ENCODE measurements at places on chromosomes 4 and X.

DNA sequence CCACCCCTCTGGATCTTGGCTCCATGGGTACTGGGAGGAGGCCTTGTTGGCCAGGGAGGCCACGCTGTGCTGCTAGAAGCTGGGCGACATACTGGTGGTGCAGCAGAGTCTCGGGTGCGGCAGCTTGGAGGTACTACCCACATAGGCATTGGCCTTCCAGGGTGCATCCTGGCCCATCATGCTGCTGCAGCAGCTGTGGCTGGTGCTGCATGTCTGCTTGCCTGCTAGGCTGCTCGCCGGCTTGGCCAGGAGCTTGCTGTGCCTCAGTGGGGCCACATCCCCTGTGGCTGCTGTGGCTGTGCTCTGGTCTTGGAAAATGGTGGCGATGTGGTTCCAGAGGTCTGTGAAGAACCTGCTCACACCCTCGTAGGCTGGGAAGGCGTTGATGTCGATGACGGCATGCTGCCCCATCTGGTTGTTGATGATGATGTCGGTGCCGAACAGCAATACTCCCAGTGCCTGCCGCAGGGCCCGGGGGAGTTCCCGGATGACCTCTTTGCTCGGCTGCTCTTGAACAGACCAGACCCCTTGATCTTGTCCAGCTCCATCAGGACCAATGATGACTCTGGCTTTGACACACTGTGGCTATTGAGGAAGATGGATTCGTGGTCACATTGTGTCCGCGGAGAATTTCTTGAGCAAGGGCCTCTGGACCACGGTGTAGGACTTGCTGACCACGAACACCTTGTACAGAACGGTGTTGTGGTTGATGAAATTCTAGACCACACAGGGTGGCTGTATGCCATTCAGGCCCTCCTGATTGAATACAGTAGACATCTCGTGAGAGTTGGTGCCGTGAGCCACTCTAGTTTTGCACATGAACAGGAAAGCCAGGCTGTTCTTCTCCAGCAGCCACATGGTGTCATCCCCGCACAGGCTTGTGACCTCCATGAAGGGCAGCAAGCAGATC is 11.8 kb downstream of the RBM10 start:
- no peak for DNase-seq

DNA sequence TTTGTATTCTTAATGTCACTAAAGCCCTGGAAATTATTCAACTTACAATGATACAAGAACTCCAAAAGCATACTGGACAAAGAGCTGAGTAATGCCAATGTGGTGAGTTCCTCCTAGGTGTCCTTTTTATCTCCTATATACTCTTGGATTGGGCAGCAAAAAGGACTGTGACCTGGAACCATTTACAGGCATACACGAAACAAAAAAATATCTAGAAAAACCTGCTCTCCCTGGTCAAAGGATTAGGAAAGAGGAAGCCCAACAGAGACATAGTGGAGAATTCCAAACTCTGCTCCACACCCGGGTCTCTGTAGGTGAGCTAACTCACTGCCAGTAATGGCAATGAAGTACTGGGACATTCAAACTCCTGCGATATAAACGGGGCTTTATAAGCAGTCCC is 25.3 kb downstream of the SULT1B1 start:
- DNase-seq, result no peak

DNA sequence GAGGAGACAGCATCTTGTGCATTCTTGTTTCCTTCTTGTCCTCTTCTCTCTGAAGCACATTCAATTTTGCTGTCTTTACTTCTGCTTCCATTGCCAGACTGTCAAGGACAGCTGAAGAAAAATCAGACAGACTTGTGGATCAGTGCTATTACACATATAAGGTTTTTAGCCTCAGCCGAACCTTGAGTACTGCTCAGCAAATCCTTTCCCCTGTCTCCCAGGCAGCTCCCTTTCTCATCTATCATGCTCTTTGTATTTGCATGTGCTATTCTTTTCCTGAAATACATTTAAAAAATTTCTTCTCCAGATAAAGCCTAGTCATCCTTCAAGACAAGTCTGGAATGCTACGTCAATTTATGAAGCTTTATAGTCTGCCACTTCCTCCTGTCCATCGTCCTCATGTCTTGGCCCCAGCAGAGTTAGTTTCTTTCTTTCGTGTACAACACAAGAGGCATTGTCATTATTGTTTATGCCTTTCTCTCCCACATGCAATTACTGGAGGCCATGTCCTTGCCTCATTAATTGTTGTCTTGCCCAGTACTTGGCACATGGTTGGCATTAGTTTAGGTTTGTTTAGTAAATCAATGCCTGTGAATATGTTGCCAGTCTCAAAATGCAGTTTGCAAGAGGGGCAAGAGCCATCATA is 45.1 kb downstream of the ADGRL3 start:
- no peak for DNase-seq

DNA sequence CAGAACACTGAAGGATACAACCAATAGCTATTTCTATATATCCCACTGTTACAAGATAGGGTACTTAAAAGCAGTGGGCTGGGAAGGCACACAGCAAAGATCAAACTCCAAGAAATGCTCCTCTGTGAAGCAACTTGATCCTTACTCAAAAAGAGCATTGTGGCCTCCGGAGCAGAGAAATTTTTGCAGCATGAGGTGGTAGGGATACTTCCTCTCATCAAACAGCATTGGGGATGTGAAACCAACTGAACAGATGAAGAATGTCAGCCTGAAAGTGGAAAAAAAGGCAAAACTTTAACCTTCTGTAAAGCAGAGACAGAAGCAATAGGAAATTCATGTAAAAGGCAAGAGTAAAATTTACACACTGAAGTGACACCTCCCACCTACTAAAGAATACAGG is 92.2 kb downstream of the HUWE1 start:
- peak; percentile 17 for DNase-seq

- DNase-seq, result no peak
Measured at GRCh38 chr4:3021127-3021526, 53.2 kb downstream of the HTT-AS start.

DNA sequence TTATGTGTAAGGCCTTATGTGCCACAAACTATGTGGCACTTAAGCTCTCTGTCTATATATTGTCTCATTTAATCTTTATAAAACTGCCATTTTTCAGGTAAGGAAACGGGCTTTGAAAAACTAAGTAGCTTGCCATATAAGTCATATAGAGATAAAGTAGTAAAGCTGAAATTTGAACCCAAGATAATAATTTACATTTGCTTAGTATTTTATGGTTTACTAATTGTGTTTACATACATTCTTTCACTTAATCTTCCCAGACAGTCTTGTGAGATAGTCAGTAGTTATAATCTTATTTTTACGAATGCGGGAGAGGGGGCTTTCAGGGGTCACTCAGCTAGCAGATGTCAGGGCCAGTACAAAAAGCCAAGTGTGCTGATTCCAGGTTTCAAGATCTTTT is 13.9 kb upstream of the CCNG2 start:
- no peak for DNase-seq

DNA sequence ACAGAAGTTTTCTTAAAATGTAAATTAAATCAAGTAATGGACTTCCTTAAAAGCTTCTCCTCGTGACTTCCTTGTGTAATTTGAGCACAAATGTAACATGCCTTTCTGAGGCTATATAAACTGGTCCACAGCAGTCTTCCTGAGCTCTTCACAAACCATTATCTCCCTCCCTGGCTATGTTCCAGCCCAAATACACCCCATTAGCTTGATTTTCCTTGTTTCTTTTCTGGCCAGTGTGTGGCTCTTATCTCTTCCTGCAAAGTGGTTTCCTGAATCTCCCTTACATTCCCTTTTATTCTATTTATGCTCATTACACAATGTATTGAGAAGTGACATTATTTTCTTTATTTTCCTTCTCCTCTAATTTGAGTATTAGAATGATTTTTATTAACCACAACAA is 1085.3 kb upstream of the PCDH10 start:
- no peak for DNase-seq

DNA sequence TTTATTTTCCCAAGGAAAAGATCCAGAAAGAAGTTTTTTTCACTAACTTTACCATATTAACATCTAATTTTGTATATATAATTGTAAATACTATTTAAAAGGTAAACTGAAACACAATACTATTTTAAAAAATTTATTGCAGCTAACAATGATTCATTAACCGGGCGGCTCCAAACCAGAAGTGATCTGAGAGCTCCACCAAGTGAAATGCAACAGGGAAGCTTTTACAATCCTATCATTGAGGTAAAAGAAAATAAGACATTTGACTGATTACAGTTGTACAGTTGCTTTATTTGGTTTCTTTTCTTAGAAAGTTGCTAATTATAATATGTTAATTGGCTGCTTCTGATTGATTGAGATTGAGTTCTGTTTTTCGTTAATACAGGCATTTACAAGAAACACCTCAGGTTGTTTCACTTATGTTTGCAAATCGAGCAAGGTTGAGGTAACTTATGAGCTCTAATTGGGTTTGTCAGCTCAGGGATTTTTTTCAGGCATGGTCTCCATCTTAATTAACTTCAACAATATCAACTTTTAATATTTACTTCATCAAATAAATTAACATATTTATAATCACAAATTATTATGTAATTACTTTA is 220.2 kb upstream of the UGT8 start:
- peak; percentile 56 for DNase-seq

GRCh38 chr4:145730026-145730425 is 50.1 kb downstream of the C4orf51 start:
- no peak for DNase-seq

DNA sequence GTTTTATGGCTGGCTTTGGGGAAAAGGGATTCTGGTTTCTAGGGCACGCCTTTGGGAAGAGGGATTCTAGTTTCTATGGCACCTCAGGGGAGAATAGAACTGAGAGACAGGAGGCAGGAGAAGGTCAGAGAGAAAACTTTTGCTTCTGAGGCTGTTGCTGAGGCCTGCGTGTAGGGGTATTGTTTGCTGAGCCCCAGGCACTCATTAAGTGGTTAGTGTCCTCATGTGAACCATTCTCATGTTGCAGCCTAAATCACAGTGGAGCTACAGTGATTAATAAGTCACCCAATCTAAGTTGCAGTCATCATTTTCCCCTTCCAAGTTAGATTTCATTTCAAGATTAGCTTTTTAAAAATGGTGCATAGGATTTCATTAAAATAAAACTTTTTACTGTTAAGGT is 29.0 kb downstream of the VCX3A start:
- DNase-seq, result peak; percentile 1

GRCh38 chr4:159770969-159771368 is 668.1 kb downstream of the RAPGEF2 start:
- DNase-seq, result no peak

DNA sequence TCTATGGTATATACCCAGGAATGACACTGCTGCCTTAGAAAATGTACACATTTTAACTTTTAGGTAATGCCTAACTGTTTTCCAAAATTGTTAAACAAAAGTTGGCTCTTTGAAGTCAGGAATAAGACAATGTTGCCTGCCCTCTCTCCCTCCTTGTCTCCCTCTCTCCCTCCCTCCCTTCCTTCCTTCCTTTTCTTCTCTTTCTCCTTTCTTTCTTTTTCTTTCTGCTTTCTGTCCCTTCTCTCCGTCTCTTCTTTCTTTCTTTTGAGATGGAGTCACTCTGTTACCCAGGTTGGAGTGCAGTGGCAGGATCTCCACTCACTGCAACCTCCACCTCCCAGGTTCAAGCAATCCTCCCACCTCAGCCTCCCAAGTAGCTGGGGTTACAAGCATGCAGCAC is 4.6 kb upstream of the TMA16 start:
- DNase-seq, result no peak

DNA sequence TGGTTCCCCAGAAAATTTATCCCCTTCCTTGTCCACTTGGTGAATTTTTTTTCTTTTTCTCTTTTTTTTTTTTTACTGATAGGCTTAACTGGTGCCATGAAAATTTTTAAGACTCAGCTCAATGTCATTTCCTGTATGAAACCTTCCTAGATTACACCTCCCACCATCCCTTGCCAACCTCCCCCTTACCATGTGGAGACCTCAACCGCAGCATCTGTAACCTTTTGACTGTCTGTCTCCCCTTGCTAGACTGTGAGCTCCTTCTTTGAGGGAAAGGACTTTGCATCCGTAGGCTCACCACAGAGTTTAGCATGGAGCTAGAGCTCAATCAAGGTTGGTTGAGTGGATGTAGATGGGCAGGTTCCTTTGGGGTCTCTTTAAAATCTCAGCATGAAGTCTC is 5.2 kb upstream of the PGRMC1 start:
- no peak for DNase-seq

DNA sequence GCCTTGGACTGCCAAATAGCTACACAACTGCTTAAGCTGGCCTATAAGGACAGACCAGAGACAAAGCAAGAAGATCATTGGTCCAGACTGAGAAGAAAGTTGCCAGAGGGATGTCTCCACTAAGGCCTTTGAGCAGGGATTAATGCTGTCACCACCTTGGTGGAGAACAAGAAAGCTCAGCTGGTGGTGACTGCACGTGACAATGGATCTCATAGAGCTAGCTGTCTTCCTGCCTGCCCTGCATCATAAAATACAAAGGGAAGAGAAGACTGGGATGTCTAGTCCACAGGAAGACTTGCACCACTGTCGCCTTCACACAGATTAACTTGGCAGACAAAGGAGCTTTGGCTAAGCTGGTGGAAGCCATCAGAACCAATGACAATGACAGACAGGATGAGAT is 40.5 kb upstream of the FAM120C start:
- no peak for DNase-seq

DNA sequence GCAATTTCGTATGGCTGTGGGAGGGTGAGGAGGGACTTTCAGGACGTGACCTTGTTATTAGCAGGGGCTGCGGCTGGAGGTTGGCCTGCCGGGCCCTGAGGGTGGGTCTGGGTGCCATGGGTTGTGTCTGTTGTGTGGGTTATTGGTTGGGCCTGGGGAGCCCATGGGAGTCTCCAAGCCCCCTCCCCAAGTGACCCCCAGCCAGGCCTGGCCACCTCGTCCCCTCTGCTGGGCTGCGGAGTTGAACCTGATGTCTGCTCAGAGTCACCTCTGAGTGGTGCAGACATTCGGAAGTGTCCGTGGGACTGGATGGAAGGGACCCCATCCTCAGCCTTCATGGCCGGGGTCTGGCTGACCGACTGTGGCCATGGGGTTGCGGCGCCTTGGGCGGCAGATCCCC is 67.7 kb downstream of the TRMT44 start:
- DNase-seq, result no peak

GRCh38 chr4:108512615-108513505 is 107.5 kb upstream of the RPL34 start:
- peak; percentile 30 for DNase-seq

GRCh38 chrX:45750639-45751038 is 550.0 kb upstream of the DIPK2B start:
- peak; percentile 47 for DNase-seq

- peak; percentile 54 for DNase-seq
Measured at GRCh38 chr4:123479944-123480343, 83.3 kb downstream of the SPRY1 start.

GRCh38 chr4:26410385-26411293 is 79.6 kb downstream of the CCKAR start:
- DNase-seq, result peak; percentile 62

- no peak for DNase-seq
Measured at GRCh38 chr4:172225457-172225856, 412.3 kb downstream of the GALNTL6 start.

DNA sequence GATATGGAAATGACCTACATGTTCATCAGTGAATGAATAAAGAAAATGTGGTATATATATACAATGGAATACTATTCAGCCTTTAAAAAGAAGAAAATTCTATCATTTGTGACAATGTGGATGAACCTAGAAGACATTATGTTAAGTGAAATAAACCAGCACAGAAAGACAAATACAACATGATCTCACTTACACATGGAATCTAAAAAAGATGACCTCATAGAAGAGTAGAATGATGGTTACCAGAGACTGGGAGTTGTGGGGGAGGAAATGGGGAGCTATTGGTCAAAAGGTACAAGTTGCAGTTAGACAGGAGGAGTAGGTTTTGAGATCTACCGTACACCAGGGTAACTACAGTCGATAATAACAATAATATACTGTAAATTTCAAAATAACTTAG is 51.5 kb downstream of the WNK3 start:
- no peak for DNase-seq
